Hepatic stellate cell (primary cell): ENCODE measurements at places on chromosomes 3 and 15.

GRCh38 chr3:50170689-50171088 is 15.6 kb downstream of the SEMA3F start:
- peak; percentile 83 for DNase-seq

- DNase-seq = no peak
Measured at GRCh38 chr3:110193074-110193473, 855.7 kb upstream of the DPPA4 start.

- peak; percentile 35 for DNase-seq
Measured at GRCh38 chr3:195450731-195451229, 8.0 kb upstream of the ACAP2 start.

DNA sequence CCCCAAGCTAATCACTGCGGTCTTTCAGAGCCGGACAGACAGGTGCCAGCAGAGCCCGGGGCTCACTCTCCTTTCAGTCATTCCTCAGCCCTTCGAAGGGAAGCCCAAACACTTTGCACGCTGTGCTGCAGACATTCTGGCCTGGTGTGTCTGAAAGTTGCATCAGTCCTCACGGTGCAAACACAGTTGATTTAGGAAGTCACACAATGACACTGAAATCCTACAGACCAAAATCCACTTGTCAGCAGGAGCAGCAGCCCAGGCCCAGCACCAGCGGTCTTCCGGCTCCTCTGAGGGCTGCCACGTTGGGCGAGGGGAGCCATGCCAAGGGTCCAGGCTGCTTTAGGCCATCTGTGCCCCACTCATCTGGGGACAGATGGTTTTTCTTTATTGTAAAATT is 61.6 kb downstream of the RGMA start:
- DNase-seq = peak; percentile 4

DNA sequence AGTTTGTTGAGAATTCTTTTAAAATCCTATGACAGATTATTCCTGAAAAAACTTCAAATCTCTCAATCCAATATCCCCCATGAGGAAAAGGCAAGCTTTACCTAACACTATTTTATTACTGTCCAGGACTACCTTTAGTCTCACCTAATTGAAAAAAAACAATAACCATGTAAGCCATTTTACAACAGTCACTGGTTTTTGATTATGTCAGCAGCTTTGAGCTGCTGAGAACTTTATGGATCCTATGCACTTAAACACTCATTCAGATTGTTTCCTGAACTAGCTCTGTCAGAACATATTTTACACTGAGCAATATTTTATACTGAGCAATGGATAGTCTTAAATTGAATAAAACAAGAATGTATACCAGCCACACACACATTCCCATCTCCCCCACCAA is 79.9 kb downstream of the ZBBX start:
- no peak for DNase-seq

- DNase-seq = no peak
Measured at GRCh38 chr15:80638553-80639167, 56.5 kb upstream of the ABHD17C start.
